Thymus (tissue), 14 donors: ENCODE measurements at places on chromosomes 6 and 20.

GRCh38 chr20:61161726-61162390 lies 90.2 kb upstream of the CDH4 start:
- DNase-seq: no peak

DNA sequence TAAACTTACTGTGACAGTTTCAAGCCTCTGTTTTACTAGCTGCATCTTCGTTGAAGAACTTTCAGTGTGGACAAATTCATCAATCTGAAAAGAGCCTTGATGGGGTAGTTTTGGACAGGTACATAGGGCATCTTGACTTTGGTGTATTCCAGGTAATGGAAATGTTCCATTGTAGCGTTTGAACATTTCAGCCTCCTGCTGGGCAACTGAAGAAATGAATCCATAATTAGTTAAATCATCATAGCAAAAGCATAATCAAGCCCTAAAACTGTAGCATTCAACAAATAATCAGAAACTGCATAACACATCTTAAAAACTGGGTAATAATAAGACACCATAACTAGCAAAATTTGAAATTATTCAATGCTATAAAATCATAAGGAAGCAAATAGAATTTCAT lies 86.2 kb downstream of the AHI1 start:
- no peak for DNase-seq

DNA sequence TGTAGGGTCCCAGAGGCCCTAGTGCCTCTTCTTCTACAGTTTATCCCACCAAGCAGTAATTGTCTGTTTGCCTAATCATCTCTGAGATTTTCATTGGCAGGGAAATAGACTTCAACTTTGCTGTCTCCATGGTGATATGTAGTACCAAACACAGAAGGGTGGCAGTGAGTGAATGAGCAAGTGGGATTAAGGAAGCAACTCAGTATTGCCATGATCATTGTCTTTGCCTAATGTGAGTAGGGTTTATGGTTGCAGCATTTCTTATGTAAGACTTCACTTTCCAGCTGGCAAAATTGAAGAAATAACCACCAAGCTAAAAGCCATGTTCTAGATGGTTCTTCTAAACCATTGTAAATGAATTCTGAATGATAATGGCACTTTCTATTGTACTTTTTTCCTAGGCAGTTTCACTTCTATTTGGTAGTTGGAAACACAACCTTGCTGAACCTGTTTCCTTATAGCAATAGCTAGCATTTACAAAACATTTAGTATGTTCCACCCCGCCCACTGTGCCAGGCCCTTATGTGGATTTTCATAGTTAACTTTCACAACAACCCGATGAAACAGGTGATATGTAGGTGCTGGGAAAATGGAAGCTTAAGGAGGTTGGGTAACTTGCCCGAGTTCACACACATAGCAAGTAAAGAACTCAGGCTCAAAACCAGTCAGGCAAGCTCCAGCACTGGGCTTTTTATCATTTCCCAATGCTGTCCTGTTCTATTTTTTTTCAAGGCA lies 32.0 kb downstream of the ZC2HC1B start:
- no peak for DNase-seq

GRCh38 chr6:5172041-5172653 lies 87.0 kb downstream of the PPP1R3G start:
- DNase-seq: no peak

DNA sequence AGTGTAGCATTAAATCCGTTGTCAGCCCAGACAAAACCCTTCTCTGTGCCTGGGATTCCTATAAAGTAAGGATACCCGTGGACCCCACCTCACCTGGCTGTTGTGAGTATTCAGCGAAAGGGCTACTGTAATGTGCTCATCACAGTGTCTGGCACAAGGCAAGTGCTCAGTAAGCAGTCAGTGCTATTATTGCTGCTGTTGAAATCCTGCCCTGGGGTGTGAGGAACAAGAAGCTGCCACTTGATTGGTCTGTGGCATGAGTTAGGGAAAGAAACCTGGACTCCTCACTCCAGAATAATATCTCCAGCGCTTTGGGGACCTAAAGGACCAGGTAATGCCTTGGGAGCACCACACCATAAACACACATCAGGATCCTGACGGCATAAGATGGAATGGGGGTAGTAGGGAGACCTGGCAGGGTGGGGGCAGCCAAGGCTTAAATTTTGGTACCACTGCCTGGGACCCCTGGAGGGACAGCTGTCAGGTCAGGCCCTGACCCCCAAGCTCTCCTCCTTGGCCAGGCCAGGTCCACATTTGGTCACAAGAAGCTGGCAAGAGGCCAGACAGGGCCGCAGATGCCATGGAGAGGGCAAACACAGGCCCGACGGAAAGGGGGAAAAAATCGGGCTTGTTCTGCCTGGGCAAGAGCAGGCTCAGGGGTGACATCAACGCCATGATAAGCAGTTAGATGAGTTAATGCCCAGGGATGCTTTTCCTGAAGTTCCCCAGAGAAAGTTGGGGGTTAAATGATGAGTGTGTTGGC lies 66.5 kb downstream of the MRPL14 start:
- no peak for DNase-seq

- DNase-seq: no peak
These were observed 135.6 kb downstream of the EYA4 start for GRCh38 chr6:133376743-133377142.

GRCh38 chr20:51702556-51702955 lies 65.6 kb downstream of the ATP9A start:
- no peak for DNase-seq

GRCh38 chr20:43682446-43682845 lies 15.5 kb downstream of the MYBL2 start:
- DNase-seq: no peak

DNA sequence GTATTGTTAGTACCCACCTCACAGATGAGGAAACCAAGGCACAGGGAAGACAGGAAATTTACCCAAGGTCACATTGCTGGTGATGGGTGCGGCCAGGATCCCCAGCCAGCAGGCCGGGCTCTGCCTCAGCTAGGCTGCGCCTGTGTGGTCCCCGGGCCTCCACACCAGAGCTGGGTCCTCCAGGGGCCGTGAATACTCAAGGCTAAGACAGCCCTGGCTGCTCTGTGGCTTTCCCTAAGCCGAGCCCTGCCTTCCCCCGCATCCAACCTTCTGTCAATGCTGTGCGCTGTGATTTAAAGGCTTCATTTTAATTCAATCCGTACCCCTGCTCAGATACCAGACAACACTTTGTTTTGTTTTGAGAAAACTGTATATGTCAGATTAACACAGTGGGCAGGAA lies 246.7 kb downstream of the TTLL2 start:
- DNase-seq: no peak

GRCh38 chr6:150770637-150771036 lies 94.9 kb upstream of the MTHFD1L start:
- no peak for DNase-seq

- DNase-seq: no peak
These were observed 30.4 kb downstream of the AKIRIN2 start for GRCh38 chr6:87671555-87672029.

DNA sequence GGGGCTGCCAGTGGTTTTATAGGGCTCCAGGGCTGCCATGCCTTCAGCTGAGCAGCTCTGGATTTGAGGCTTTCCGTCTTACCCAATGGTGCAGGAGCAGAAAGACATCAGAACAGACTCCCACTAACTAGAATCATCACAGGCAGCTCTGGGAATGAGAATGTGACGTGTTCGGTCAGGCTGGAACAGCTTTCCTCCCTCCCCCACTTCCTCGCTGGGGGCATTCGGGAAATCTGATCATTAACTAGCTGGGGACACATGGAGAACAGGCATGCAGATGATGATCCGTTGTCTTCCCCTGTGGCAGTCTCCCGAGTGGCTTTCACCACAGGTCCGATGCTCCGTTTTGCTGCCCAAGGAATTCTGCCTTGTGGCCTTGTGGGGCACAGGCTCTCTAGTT lies 5.5 kb upstream of the MTG2 start:
- DNase-seq: no peak

GRCh38 chr6:159959976-159960384 lies 8.9 kb upstream of the IGF2R start:
- DNase-seq: no peak

DNA sequence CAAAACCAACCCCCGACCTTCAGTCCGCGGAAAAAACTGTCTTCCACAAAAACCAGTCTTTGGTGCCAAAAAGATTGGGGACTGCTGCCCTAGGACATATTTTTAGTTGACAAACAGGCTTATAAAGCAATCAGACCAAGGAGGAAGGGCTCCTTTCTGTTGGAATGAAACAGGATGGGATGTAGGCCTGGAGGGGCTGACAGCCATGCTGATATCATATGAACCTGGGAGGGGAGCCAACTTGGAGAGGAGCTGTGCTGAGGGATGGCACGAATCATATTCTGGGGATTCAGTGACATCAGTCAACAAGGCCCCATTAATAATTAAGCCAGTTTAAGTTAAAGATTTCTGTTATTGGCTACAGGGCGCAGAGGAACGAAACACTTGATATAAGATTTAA lies 225.4 kb upstream of the TSHZ2 start:
- DNase-seq: no peak

DNA sequence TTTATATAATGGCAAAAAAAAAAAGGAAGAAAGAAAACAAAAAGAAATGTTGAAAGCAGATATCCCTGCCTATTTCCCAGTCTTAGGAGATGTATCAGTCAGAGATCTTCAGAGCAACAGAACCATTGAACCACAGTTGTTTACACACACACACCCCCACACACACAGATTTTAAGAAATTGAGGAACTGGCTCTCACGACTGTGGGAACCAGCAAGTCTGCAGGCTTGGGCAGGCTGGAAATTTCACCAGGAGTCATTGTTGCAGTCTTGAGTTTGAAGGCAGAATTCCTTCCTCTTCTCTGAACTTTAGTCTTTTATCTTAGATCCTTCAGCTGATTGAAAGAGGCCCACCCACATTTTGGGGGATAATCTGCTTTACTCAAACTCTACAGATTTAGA lies 380.9 kb downstream of the CDKAL1 start:
- DNase-seq: no peak

GRCh38 chr6:151216804-151217203 lies 23.0 kb upstream of the AKAP12 start:
- no peak for DNase-seq

- DNase-seq: no peak
These were observed 114.1 kb downstream of the NRN1 start for GRCh38 chr6:5892669-5893068.

DNA sequence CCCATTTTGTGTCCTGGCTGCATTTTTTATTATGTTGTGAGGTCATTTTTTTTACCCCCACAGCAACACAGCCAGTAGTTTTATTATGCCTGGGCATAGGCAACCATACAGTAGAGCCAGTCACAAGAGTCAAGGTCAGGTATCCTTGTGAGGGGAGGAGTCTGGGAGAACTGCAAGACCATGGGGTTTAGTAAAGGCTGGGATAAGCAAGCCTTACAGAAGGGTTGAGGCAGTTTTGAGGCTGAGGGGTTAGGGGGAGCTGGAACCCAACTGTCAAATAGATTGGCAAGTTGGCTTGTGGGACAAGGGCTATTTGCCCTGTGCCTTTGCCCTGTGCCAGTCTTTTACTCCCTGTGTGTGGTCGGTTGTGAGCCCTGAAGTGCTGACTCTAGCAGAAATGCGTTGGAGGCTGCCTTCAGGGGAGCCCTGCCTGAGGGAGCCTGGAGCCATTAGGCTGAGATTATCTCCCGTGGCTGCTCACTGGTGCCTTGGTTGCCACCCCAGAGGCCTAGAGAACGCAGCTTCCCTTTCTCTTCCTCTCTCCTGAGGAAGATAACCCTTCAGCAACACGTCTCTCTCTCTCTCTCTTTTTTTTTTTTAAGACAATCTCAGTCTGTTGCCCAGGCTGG lies 31.1 kb downstream of the RALY start:
- DNase-seq: no peak

- no peak for DNase-seq
These were observed 2.9 kb downstream of the TREM1 start for GRCh38 chr6:41283600-41283999.

GRCh38 chr20:9241721-9242427 lies 173.0 kb downstream of the PLCB4 start:
- DNase-seq: no peak

DNA sequence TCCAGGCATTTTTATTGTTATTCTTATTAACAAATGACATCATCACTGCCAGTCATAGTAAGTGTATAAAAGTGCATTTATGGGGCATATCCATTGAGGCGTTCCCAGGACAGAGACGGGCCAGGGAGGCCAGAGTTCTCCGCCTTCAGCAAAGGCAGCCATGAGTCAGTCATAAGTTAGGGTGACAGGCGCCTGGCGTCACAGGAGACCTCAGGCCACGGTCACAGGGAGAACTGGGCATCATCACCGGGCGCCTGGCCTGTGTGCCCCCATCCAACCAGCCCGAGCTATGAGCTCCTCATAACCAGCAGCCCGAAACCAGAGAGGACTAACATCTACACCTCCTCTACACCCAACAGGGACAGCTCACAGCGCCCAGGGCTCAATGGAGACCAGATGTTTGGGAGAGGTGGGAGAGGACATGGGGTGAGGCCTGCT lies 259.2 kb downstream of the DLL1 start:
- no peak for DNase-seq

DNA sequence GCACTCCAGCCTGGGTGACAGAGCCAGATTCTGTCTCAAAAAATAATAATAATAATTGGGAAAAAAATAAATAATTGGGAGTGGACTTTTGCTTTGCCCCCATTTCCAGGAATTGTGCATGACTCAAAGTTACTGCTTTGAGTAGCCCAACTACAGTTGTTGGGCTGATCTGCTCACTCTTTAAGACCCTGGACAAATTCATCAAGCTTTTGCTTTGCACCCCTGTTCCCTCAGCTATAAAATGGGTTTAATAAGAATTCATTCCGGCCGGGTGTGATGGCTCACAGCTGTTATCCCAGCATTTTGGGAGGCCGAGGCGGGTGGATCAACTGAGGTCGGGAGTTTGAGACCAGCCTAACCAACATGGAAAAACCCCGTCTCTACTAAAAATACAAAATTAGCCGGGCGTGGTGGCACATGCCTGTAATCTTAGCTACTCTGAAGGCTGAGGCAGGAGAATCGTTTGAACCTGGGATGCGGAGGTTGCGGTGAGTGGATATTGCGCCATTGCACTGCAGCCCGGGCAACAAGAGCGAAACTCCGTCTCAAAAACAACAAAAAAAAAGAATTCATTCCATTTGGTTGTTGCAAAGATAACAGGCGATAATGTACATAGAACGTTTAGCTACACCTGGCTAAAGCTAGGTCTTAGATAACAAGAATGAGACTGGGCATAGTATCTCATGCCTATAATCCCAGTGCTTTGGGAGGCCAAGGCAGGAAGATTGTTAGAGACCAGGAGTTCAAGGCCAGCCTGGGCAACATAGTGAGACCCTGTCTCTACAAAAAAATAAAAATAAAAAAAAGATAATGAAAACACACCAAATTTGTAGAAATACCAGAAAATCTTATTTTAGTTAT lies 87.9 kb upstream of the ZNF217 start:
- no peak for DNase-seq

- no peak for DNase-seq
These were observed 14.4 kb upstream of the TREM2 start for GRCh38 chr6:41177287-41177686.

GRCh38 chr6:47086051-47086770 lies 44.1 kb upstream of the ADGRF1 start:
- DNase-seq: no peak

- no peak for DNase-seq
These were observed 65.0 kb downstream of the EPM2A start for GRCh38 chr6:145670311-145670710.

GRCh38 chr6:31362751-31363150 lies 5.8 kb upstream of the HLA-B start:
- DNase-seq: no peak
